ENCODE measurements at places on chromosomes 1 and 21.

DNA sequence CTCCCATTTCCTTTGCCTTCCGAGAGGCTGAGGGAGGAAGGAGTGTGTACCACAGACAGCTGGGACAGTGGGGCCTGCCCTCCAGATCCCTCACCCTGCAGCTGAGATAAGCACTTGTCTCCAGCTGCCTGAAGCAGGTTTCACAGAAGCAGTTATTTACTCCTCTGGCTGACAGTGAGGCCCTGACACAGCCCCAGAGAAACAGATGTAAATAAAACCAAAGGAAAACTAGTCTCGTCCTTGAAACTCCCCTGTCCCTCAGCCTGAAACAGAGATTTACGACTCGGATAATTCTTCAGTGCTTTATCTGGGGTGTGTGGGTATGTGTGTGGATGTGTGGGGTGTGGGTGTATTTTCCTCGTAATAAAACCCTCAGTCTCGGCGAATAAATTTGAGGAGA is 181.1 kb downstream of the IGSF21 start:
- DNase-seq = no peak

DNA sequence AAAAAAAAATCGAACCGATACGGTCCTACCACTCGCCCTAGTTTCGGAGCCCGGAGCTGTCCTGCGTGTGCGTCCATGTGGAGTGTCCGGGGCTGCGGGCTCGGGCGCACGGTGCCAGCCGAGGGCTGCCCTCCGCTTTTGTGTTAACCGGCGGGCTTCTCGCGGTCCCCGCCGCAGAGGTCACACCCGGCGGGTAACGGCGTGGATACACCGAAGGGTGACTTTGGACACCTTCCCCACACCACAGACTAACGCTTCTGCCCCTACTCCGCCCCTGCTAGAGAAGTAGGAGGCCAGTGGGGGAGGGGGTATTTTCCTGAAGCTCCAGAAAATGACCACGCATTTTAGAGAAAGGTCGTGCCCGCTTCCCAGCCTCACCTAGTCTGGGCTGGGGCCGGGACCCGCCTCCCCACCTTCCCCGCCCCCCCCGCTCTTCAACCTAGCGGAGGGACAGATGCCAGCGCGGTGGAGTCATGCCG is 609 bp upstream of the ATF3 start:
- DNase-seq = peak; percentile 26

DNA sequence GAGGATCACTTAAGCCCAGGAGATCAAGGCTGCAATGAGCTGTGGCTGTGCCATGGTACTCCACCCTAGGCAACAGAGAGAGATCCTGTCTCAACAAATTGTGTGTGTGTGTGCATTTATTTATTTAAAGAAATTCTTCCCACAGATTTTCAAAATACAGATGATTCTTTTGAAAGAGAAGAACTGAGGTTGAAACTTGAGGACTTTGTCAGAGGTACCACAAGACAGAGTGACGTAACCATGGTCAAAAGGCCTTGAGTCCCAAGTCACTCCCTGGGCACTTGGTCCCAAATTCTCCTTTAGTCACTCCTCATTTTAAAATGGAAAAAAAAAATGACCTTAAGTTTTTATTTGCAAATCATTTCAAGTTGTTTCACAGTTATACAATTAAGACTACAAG is 57.4 kb downstream of the TIAM1 start:
- DNase-seq = no peak

GRCh38 chr1:226427131-226427530 is 19.2 kb upstream of the PARP1 start:
- no peak for DNase-seq

- DNase-seq = no peak
These were observed 255.3 kb downstream of the PDE4B start for GRCh38 chr1:66048011-66048410.

GRCh38 chr1:2553871-2554620 is 2.1 kb upstream of the TNFRSF14 start:
- no peak for DNase-seq

DNA sequence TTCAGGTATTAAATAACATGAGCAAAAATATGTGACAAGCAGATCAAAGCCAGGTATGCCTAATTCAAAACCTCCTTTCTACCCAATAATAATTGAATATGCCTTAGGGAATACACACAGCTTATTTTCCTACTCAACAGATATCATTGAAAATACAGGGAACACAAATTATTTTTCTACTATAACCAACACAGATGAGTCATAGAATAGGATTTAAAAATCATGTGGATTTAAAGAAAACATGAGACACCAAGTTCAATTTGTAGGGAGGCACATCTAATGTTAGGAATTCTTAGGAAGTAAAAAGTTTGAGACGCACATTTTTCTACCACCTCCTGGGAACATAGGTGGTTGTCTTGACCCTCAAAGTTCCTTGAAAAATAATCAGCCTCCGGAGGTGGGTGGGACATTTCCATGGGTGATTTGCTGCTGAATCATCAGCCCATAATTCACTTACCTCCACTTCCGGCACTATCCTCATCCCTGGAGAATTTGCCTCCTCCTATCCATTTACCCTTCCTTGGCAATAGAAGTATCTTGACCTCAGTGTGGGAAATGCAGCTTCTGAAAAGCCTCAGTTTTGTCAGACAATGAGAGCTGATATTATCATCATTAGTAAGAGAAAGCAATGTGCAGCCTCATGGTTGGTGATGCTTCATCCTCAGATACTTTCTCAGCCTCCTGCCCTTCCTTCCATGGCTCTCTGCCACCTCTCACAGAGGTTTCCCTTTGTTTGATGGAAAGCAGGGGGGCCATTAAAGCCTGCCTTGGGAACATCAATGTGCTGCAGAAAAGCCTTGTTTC is 33.5 kb upstream of the RGS4 start:
- no peak for DNase-seq

DNA sequence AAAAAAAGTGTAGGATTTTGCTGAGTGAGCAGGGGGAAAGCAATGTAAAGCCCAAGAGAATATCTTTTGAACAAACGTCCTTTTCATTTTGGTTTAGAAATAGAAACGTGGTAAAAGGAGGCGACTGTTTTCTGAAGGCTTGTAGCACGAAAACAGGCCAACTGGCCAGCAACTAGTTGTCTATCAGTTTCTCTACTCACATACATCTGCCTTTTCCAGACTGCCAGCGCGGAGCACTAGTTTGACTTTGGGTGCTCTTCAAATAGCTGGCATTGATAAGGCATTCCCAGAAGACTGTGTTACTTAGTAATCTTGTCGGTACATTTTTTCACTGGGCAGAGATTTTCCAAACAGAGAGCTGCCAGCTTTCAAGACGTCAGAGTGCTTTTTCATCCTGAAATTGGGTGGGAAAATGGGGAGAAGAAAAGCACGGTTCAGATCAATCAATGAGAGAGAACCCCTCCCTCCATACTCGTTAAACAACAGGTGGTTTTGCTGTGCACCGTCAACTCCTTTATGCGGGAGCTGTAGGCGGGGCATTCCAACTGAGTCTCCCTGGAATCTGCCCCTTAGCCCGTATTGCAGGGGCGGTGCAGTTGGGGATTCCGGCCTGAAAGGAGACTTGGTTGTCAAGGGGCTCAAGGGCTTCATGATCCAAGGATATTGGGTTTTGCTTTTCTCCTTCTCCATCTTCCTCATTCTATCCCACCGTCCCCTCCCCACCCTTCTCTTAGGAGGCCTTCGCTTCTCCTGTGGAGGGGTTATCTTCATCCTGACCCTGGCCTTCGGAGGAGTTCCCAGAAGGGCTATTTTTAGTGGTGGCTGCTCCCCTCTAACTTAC is 884 bp upstream of the LRRC8C start:
- no peak for DNase-seq

DNA sequence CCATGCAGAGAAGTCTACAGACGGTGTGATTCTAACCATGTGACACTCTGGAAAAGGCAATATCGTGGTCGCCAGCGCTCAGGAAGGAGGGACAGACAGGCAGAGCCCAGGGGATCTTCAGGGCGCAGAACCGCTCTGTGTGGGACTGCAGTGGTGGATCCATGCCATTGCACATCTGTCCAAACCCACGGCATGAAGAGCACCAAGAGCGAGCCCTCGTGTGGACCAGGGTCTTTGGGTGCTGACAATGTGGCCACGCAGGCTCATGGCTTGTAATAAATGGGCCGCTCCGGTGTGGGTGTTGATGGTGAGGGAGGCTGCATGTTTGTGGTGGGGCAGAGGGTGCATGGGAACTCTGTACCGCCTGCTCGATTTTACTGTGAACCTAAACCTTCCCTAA is 25.3 kb upstream of the POFUT2 start:
- no peak for DNase-seq

DNA sequence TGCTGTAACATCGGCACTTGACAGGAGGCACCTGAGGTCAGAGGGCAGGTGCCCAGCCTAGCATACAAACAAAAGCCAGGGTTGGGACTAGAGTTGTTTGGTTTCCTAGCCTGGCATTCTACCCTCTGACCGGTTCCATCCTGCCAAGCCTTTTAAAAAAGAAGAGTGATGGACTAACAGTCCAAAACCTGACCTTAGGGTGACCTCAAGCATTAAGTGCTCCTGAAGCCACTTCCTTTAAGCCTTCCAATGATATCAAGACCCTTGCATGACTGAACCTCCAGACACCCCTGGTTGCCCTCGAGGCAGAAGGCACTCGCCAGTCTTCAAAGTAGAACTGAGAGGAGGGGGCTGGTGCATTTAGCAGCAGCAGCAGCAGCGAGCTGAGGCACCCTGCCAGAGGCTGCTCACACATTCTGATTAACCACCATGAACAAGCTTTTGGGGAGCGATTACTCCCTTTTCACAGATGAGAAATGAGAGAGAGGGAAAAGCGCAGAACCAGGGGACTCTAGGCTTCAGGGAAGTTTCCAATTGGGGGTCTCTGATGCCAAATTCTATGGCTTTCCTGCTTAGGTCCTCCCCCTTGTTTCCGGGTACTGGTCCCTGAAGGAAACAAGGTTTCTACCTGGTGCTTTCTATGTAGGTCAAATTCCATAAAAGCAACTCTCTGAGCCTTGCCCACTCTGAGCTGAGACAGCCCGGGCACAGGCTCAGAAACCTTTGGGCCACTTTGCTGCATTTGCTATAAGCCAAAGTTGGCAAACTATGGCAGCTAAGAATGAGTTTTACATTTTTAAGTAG is 9.2 kb downstream of the SLC2A1 start:
- no peak for DNase-seq

- no peak for DNase-seq
These were observed at the start of gene PODN for GRCh38 chr1:53061859-53062707. Gene PODN, plus strand, starts transcription at chr1:53062213. Its CDS starts 7,643 bp downstream, at chr1:53069856.

- no peak for DNase-seq
These were observed 1.8 kb upstream of the LEPR start for GRCh38 chr1:65418522-65419185.

GRCh38 chr1:77303387-77303786 is 21.6 kb downstream of the AK5 start:
- DNase-seq = no peak

- peak; percentile 62 for DNase-seq
These were observed 3.5 kb upstream of the PEAR1 start for GRCh38 chr1:156889802-156890580.

GRCh38 chr1:164087906-164088453 is 471.0 kb upstream of the PBX1 start:
- no peak for DNase-seq

DNA sequence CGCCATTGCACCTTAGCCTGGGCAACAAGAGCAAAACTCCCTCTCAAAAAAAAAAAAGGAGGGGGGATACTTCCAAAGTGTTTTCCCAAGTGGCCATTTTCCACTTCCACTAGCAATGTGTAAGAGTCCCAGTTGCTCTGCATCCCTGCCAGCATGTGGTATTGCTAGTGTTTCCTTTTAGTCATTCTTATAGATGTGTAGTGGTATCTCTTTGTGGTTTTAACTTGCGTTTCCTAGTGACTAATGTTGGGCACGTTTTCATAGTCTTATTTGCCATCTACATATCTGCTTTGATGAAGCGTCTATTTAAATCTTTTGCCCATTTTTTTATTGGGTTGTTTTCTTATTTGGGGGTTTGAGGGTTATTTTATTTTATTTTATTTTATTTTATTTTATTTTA is 31.1 kb downstream of the INAVA start:
- DNase-seq = no peak

- DNase-seq = no peak
These were observed 44.3 kb downstream of the PEX14 start for GRCh38 chr1:10519016-10519417.

DNA sequence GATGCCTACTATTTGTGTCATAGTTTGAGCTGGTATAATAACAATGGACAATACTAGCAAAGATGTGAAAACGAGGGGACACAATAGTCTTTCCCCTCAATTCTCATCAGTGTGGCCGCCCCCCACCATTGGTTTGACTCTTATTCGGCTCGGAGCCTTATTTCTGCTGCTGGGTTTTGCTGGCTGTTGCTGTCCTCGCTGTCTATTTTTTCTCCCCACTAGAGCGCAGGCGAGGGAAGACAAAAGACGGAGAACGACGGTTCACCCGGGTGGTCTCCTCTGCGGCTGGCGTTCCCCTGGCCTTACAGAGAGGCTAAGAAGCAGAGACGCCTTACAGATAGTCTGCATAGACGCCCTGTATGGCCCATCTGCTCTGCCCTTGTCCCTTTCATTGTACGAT is 19.4 kb downstream of the CLIC6 start:
- no peak for DNase-seq

DNA sequence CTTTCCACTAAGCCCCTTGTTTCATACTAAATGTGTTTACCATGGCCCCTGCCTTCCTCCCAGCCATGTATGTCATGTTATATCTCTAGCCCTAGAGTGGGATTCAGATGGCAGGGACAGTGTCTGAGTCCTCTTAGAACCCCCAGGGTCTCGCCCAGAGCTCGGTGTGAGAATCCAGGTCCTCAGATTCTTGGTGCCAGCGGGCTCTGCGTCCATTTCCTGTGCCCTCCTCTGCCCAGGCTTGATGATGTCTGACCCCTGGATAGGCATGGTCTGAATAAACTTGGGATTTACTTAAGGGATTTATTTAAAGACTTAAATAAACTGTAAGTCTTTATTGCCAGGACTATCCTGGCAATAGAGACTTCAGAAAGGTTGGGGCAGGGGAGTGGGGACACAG is 6.2 kb upstream of the KISS1 start:
- DNase-seq = no peak

DNA sequence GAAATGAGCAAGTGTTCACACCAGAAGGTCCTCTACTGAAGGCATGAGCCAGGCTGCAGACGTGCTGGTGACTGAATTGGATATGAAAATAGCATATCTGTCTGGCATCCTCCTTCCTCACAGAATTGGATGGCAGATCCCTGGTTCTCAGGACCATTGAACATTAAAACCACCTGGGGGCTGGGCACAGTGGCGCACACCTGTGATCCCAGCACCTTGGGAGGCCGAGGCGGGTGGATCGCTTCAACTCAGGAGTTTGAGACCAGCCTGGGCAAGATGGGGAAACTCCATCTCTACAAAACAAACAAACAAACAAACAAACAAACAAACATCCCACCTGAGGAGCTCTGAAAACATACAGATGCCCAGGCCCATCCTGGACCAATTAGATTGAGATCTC is 23.4 kb downstream of the TEX35 start:
- DNase-seq = no peak

GRCh38 chr1:83998205-83998497 is 781 bp downstream of the TTLL7 start:
- no peak for DNase-seq
